ENCODE measurements at places on chromosomes 7 and 10.

DNA sequence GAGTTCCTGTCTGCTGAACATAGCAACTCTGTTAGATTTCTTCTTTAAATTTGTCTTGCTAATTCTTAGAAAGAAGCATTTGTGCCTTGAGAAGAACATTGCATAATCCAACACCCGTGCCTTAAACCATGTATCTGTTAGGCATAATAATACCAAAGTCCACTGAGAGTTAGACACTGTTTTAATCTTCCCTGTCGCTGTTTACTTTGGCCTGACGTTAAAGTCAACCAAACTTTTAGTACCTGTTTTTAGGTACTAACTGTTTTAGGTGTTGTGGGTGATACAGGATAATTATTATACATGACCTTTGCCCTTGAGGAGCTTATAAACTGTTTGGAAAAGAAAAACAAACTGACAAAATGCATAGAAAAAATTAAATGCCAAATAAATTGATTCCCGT is 43.6 kb downstream of the KLHDC10 start:
- no peak for DNase-seq

DNA sequence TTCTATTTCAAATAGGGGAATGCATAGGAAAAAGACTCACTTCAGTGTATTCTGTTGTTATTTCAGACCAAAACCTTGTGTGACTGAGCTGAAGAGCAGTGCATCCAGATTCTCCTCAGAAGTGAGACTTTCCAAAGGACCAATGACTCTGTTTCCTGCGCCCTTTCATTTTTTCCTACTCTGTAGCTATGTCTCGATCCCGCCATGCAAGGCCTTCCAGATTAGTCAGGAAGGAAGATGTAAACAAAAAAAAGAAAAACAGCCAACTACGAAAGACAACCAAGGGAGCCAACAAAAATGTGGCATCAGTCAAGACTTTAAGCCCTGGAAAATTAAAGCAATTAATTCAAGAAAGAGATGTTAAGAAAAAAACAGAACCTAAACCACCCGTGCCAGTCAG is 12.0 kb downstream of the TET1 start:
- DNase-seq = no peak

- DNase-seq = no peak
These were observed 73.4 kb upstream of the FAM13C start for GRCh38 chr10:59435707-59436106.

- no peak for DNase-seq
These were observed 500.8 kb downstream of the AUTS2 start for GRCh38 chr7:70098905-70099672.

DNA sequence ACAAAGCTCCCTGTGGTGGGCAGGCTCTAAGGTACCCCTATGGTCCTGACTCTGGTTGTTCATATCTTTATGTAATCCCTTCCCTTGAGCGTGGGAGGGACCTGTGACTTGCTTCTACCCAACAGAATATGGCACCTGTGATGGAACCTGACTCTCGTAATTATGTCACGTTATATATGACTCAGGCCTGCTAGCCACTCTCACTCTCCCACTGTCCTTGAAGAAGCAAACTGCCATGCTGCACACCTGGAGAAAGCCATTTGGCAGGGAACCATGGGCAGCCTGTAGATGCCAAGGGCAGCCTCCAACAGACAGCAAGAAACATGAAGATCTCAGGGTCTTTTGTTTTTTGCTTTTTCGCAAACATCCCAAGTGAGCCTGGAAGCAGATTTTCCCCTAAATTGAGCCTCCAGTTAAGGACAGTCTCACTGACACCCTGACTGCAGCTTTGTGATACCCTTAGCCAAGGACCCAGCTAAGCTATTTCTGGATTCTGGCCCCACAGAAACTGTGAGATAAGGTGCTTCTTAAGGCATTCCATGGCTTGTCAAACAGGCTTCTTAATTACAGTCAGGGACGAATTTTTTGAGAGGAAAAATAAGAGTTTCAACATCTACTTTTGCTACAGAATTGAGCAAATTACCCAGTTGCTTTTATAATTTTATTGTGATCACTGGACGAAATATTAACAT is 49.6 kb downstream of the IFIT5 start:
- no peak for DNase-seq

DNA sequence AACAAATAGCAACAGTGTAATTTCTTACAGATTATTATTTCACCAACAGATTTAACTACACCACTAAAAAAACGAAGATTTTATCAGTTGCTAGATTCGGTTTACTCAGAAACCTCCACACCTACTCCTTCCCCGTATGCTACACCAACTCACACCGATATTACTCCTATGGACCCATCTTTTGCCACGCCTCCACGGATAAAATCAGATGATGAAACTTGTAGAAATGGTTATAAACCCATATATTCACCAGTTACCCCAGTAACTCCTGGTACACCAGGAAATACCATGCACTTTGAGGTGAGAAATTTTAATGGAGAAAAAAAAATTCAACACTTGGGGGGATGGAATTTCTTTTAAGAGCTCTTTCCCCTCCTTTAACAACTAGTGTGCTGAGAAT is 92.5 kb downstream of the KMT2E start:
- DNase-seq = no peak

DNA sequence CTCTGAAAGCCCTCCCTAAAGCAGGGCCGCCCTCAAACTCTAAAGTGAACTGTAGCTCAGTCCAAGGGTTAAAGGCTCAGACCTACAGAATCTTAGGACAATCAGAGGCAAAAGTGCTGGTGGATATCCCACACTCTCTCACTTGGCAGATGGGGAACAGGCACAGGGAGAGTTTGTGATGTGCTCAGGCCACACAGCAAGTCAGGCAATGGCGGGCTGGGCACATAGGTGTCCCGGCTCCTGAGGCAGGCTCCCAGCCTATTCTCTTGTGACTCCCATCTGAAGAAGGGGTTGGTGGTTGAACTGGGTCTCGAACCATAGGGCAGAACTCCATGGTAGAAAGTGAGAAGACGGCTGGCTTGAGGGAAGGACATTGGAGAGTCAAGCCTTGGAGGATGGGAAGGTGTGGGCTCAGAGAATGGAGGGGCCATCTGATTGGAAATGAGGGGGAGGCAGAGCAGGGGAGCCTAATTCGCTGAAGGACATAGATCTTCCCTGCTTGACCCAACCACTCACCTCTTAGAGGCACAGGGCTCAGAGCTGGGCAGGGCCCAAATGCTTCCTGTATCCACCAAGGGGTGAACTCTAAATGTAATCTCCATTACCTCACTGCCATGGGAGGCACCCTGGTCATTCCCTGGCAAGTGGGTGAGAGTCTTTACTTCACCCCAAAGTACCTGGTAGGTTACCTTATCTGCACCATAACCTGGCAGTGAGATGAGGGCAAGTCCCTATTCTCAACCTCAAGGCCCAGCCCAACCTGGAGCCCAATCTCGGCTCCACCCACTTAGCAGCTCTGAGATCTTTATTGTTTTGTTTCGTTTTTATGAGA is 4.9 kb upstream of the ZMIZ1 start:
- no peak for DNase-seq
